ENCODE measurements at places on chromosomes 12 and 14.

- DNase-seq = no peak
These were observed 398.0 kb upstream of the FAR2 start for GRCh38 chr12:28750946-28751685.

DNA sequence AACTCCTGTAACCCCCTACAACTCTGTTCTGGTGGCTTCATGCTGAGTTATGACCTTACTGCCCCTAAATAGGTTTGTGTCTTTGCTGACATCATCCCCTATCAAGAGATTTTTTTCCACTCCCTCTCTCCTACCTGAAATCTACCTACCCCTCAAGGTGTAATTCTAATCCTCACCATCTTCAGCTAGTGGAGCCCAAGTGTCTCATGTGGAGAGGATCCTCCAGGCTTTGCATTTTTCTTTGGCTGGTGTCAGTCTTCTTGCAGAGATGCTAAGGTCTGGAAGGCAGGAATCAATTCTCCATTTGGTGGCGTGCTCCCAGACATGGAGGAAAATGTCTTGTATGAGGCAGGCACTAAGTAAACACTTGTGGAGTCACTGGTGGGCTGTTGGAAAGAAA lies 74.8 kb upstream of the PRMT8 start:
- DNase-seq = no peak

DNA sequence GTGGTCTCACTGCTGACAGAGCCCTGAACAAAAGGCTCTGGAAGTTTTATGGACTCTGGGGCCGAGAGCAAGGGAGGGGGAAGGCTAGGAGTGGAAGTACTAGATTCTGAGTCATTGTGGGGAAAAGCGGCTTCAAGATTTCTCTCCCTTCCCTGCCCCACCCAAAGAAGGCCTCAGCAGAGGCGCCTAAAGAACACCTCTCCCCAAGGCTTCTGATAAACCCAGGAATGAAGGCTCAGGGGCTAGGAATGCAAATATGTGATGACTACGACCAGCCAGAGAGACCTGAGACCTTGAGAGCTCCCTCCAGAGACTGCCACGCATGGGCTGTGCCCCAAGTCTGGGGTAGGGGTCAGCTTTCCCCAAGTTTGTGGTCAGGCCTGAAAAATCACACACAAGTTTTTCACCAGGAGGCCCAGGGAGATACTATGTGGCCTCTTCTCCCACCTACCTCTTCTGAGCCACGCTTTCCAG lies 130.7 kb upstream of the HIF1A start:
- no peak for DNase-seq

- DNase-seq = no peak
These were observed 69.2 kb downstream of the ANKRD9 start for GRCh38 chr14:102440392-102440791.

DNA sequence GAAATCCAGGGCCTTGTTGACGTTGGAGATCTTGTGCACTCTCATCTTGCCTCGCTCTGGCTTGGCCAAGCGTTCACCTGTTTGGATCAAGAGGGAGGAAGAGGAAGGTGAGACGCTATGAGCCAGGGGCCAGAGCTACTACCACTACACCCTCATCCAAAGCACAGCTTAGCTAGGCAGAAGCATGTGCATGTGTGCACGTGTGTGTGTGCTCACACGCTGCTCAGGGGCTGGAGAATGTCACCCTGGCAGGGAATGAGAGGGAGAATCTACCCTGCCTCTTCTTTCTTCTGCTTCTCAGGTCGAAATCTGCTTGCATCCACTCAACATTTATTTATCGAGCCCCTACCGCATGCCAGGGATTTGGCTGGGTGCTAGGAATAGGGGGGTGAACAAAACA lies 58.1 kb downstream of the ACTN1 start:
- DNase-seq = no peak

DNA sequence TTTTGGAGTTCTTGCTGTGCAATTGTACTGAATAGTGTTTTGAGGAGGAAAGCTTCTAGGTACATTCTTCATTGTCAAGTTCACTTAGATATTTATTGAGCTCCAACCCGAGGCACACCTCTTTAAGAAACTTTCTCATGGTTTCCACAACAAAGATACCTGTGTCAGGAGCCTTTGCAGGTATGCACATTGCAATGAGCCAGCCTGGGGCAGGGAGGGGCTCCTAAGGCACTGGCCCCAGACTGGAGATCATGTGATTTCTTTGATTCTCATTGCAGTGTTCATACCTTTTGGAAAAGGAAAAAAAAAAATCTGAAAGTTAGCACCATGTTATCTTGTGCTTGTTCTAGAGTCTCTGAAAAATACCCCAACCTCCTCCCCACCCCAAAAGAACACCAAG lies 80.3 kb downstream of the PRMT8 start:
- no peak for DNase-seq

- DNase-seq = no peak
These were observed 67.2 kb downstream of the AEBP2 start for GRCh38 chr12:19506497-19506896.

DNA sequence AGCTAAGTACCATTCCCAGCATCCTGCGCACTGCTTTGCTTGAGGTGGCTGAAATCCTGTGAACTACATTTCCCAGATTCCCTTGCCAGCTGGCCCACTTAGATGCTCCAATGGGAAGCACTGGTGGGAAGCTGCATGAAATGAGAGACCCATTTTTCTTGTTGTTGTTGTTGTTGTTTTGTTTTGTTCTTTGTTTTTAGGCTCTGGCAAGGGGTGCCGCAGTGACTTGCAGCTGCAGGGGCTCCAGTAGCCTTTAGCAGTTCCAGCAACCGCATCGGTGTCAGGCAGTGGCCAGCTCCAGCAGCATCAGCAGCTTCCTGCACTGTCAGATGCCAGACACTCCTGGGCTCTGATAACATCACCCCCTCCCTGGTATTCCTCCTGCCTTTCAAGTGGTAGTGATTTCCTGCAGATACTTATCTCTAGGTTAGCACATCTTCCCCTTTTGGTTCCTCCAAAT lies 8.8 kb upstream of the EGLN3 start:
- DNase-seq = no peak

DNA sequence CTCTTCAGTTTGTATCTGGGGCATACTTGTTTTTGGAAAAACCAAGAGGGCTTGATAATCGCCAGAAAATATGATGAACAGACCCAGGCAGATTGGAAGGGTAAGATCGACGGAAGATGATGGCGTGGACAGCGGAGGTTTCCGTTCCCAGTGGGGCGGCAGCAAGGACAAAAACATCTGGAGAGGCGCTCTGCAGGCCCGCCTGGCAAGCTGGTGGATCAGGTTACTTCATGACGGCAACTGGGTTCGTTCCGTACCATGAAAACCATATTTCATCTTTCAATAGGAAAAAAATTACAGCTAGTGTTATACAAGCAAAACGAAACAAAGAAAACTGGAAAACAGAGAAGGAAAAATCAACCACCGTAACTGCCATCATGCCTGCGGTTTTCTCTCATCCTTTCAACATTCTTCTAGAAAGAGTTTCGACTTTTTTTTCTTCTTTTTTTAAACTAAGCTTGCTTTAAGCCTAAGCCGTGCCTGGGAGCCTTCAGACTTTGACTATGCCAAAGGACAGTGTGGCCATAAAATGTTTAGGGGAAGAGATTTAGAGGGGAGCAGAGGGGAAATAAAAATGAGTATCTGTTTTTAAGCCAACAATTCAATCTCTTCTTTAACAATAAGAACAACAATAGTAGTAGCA lies 210.5 kb downstream of the FOXN3 start:
- DNase-seq = no peak

All from activated CD4-positive, alpha-beta T cell treated with anti-CD3 and anti-CD28 coated beads, Interleukin-2, amount 50 U/mL, for 1 hour (primary cell).